ENCODE measurements at places on chromosomes 6 and 20. TPM values are rescaled to one million over a fixed set of nuclear protein-coding genes. Genes with fewer than 3 reads are reported as not detected.

- no peak overlapping the region for H3K4me3 ChIP-seq
- H3K27me3 ChIP-seq, result no peaks in the 10 kb centered on the region
- no peaks in the 10 kb centered on the region for H3K4me1 ChIP-seq
Measured at GRCh38 chr6:131694832-131695426, 6.3 kb downstream of the OR2A4 start.

- H3K4me1 ChIP-seq, result peaks cover 57% of the 10 kb centered on the region
- DNase-seq, result no peak
- no peaks in the 10 kb centered on the region for H3K36me3 ChIP-seq
- H3K27me3 ChIP-seq, result no peaks in the 10 kb centered on the region
- no peak overlapping the region for H3K4me3 ChIP-seq
Measured at GRCh38 chr20:64040231-64041039, 4.5 kb downstream of the C20orf204 start.

DNA sequence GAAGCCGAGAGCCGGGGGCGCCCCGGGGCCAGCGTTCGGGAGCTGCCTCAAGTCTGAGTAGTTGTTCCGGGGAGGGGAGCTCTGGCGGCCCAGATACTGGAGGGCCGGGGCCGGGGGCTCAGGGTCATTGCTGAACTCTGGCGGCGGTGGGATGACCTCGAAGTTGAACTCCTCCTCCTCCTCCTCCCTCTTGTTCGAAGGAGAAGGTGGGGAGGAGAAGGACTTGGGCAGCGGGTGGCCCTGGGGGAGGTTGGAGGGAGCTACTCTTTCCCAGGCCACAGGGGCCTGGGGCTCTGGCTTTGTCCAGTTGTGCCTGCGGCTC is 37.7 kb downstream of the C6orf132 start:
- peak overlapping the region; percentile 53 for H3K4me3 ChIP-seq
- H3K36me3 ChIP-seq, result no peaks in the 10 kb centered on the region
- no peak for DNase-seq
- no peak overlapping the region for H3K27ac ChIP-seq
- H3K4me1 ChIP-seq, result peaks cover 6% of the 10 kb centered on the region

DNA sequence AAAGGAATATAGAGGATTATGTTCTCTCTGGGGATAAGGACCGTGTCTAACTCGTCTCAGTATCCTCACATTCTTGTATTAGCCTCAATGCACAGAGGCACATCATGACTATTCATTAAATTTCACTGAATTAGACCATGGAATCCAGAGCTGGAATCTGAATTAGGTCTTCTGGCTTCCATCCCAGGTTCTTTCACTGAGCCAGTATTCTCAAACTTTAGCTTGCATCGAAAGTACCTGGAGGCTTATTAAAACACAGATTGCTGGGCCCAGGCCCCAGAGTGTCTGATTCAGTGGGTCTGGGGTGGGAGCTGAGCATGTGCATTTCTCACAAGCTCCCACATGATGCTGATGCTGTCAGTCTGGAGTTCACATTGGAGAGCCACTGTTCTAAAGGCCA is 142.0 kb downstream of the UST start:
- no peaks in the 10 kb centered on the region for H3K36me3 ChIP-seq
- no peak for DNase-seq
- H3K4me1 ChIP-seq, result no peaks in the 10 kb centered on the region
- H3K4me3 ChIP-seq, result no peak overlapping the region
- H3K27me3 ChIP-seq, result no peaks in the 10 kb centered on the region

GRCh38 chr6:41002168-41002567 is 36.9 kb downstream of the UNC5CL start:
- no peak for DNase-seq
- no peaks in the 10 kb centered on the region for H3K36me3 ChIP-seq

DNA sequence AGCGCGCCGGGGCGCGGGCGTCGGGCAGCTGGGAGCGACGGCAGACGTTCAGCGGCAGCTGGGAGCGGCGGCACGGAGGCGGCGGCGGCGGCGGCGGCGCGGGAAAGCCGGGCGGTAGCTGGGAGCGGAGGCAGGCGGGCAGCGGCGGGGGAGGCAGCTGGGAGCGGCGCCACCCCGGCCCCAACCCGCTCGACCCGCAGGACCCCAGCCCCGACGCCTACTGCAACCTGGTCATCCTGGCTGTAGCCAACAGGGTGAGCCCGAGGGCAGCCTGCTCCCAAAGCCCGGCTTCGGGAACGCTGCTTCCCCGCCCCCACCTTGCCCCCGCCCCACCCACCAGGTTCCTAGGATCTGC is 8.9 kb downstream of the CCM2L start:
- no peak overlapping the region for H3K4me3 ChIP-seq
- H3K27ac ChIP-seq, result no peak overlapping the region
- no peaks in the 10 kb centered on the region for H3K36me3 ChIP-seq
- DNase-seq, result no peak
- H3K4me1 ChIP-seq, result peaks cover 13% of the 10 kb centered on the region
- H3K27me3 ChIP-seq, result peaks cover 23% of the 10 kb centered on the region

- H3K36me3 ChIP-seq, result peaks cover 50% of the 10 kb centered on the region
- no peak overlapping the region for H3K27ac ChIP-seq
- no peaks in the 10 kb centered on the region for H3K27me3 ChIP-seq
- no peak for DNase-seq
Measured at GRCh38 chr6:157203764-157204163, 119.6 kb downstream of the TMEM242 start.

DNA sequence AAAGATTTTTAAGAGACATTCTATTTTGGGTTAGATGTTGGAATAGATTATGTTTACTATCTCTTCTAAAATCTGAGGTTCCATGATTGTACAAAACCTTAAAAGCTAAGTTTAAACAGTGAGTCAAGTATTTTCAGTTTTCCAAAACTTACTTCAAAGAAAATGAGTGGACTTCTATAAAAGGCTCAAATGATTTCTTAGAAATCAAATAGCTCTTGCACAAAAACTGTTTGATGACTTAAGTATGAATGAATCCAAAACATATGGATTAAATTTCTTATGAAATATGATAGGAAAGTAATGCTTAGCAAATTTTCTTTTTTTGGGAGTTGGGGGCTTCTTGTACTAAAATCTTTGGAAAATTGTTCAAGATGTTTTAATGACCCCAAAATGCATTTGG is 837.3 kb upstream of the SLC35B3 start:
- no peak overlapping the region for H3K27ac ChIP-seq
- H3K36me3 ChIP-seq, result no peaks in the 10 kb centered on the region

- no peak overlapping the region for H3K27ac ChIP-seq
- no peaks in the 10 kb centered on the region for H3K4me1 ChIP-seq
- no peak for DNase-seq
- no peak overlapping the region for H3K4me3 ChIP-seq
Measured at GRCh38 chr6:34919651-34920050, 30.6 kb downstream of the ANKS1A start.

- no peaks in the 10 kb centered on the region for H3K36me3 ChIP-seq
- DNase-seq, result no peak
Measured at GRCh38 chr6:45722876-45723275, 292.8 kb downstream of the CLIC5 start.

DNA sequence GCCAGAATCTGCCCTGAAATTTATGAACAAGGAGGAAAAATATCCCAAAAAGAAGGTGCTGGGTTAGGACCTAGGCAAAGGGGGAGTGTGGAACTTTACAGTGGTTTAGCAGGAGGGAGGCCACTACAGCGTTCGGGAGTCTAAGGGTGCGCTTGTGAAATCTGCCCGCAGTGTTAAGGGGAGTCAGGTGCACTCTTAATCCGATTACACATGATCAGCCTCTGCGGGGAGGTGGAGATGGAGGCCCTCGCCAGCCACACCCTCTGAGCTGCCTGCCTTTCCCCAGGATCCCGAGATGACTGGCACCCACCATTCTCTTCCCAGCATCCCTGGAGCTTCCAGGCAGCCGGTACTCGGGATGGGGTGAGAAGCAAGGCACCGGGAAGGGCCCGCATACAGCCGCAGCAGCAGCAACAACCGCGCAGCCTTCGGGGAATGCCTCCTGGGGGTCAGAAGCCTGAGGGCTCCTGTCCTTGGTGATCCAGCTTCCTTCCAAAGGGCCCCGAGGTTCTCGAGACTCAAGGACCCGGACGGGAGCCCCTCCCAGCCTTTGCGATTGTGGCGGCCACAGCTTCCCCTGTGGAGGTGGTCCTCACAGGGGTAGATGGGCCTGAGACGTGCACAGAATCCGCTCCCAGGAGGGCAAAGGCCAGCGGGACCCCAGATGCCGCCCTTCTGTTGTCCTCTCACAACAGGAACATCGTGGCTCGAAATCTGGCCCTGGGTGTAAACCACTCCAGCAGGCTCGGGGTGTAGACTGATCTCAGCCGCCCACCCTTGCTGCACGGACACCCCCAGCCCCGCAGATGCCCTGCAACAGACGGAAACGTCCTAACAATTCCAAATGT is 57.3 kb upstream of the CST7 start:
- no peak overlapping the region for H3K27ac ChIP-seq
- H3K36me3 ChIP-seq, result no peaks in the 10 kb centered on the region
- DNase-seq, result no peak

- H3K4me1 ChIP-seq, result no peaks in the 10 kb centered on the region
- H3K27me3 ChIP-seq, result no peaks in the 10 kb centered on the region
- no peak overlapping the region for H3K27ac ChIP-seq
- no peak for DNase-seq
Measured at GRCh38 chr6:9204171-9204570, 768.8 kb upstream of the SLC35B3 start.

Gene IYD
- total RNA-seq, result not detected

Gene SDHAF4
- 13.8 TPM for total RNA-seq

Gene SAPCD1
- total RNA-seq, result 2.7 TPM

Gene CRYBG1
- 45.4 TPM for total RNA-seq

Gene ID4
- total RNA-seq, result not detected

Gene POPDC3
- not detected for total RNA-seq

Data from CD4-positive, alpha-beta memory T cell (primary cell).